Stimulated activated CD4-positive, alpha-beta T cell treated with anti-CD3 and anti-CD28 coated beads, Interleukin-1b, Interleukin-23, amount 100 ng/mL, for 4 hours (primary cell): ENCODE measurements at places on chromosomes 2 and 18.

DNA sequence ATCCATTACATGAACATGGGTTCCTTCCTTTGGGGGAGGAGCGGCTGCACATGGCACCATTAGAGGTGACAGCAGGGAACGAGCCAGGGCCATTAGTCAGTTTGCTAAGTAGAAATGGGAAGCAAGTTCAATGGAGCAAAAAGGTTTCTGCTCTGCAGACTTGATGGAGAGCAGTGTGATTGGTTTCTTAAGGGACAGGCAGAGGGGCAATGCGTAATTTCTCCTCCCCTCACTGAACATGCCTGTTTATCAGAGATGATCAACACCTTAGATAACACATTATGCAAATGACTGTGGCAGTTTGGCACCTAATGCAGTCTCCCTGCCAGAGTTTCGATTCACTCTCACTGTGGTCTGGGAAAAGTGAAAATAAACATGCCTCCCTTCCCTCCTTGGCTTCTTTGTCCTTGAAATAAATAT, 414.5 kb downstream of the STK39 start:
- DNase-seq: no peak

DNA sequence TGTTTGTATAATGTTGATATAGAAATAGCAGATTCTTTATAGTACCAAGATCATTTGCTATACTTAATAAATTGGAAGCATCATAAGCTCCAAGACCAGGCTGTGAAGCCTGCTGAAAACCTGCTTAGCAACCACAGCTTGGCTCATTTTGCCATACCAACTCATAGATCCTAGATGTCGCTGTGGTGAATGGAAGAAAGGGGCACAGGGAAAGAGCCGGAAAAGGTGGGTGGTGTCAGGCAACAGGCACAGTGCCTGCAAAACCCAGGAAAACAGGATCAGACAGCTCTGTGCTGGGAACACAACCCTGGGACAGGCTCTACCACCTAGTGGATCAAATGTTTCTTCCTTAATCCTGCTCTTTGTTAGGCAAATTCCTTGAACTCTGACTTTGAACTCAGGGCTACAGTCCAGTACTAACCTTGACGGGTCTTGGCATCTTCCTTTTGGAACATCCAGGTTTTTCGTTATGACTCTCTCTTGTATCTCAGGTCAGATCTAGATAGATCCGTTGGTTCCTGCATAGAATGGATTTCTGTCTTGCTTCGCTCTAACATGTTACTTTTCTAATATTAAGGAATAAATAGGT, 31.6 kb downstream of the TWSG1 start:
- DNase-seq: no peak

GRCh38 chr2:197010200-197011020, 83.9 kb upstream of the PGAP1 start:
- DNase-seq: no peak

- DNase-seq: no peak
These were observed 35.4 kb downstream of the AAK1 start for GRCh38 chr2:69608109-69608508.

DNA sequence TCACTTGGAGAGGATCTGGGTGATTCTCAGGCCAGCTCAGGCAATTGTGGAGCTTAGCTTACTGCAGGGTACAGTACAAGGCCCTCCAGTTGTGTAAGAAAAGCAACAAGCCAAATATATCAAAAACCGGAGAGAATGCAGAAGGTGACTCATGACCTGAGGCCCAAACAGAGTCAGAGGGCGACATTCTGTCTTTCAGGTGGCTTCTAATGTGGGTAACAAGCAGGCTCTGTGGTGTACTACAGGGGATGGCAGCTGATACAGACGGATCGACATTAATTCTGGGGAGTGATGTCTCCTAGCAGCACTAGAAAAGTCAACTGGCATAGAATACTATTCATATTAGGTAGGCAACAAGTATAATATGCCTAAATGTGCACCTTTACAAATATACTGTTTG, 219.5 kb upstream of the SOX11 start:
- no peak for DNase-seq

GRCh38 chr2:122758967-122759366, 1003.5 kb downstream of the TSN start:
- DNase-seq: no peak

DNA sequence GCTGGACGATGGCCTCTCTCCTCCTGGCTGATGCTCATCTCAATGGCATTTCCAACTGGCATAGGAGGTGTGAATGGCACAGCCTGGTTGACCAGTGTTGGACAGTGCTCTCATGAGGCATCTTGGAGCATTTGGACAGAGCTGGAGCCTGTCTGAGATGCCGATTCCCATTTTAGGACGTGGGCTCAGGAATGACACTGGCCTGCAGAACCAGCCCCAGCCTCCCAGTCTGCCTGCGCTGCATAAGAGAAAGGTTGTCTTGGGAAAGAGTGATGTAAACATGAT, 118.2 kb upstream of the COPS8 start:
- DNase-seq: no peak

DNA sequence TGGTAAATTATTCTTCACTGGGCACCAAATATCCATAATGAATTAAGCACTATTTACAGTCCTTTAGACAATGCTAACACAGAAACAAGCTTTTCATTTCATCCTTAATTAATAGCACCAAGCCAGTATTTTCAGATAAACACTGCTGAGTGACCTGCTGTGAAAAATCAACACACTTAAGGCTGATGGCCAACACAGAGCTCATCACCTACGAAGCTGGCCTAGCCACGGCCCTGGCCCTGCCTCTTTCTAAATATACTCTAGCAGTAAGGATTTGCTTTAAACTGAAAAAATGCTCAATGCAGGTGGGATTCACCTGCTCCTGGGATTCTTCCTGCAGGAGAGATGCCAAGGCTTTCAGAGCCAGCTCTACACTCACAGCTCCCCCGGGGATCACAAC, 18.4 kb downstream of the CYB5A start:
- no peak for DNase-seq

DNA sequence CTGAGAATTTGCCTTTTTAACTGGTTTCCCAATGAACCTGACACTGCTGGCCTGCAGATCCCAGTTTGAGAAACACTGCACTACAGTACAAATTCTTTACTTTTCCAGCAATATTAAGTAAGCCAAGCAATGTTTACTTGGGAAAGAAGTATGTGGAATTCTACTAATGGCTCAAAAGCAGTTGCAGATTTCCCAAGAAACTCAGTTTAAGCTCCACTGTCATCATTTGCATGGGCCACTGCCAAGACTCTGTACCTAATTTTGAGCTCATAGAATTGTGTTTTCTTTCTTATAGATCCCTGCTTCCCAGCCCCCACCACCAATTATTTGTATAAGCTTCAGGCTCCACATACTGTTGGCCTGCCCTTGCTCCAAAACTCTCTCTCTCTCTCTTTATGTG, 676.1 kb downstream of the RNF144A start:
- DNase-seq: no peak
